ENCODE measurements at places on chromosomes 5 and 9.

- no peak for DNase-seq
Measured at GRCh38 chr5:5711112-5711511, 288.6 kb downstream of the ICE1 start.

DNA sequence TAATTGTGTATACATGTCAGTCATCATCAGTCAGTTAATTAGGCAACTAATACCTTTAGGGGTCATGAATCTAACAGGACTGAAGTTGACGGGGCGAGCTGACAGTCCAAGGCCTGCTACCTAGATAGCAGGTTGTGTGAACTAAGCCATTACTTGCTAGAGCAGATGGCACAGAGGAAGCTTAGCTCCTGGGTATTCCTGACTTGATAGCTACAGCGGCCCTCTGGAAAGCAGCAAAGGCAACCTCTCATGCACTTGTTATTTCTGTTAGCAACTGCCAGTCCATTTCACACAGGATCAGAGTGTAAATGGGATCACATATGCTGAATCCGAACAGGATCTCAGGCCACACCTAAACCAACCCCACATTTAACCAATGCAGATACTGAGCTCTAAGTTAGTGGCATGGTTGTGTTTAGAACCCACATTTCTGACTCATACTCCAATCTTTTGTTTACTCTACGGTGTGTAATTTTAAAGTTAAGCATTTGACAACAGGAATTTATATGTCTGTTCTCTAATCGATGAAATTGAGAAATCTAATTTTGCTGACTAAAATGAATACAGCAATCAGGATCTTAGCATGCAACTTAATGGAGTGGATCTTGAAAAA is 521.3 kb upstream of the ZNF608 start:
- no peak for DNase-seq

DNA sequence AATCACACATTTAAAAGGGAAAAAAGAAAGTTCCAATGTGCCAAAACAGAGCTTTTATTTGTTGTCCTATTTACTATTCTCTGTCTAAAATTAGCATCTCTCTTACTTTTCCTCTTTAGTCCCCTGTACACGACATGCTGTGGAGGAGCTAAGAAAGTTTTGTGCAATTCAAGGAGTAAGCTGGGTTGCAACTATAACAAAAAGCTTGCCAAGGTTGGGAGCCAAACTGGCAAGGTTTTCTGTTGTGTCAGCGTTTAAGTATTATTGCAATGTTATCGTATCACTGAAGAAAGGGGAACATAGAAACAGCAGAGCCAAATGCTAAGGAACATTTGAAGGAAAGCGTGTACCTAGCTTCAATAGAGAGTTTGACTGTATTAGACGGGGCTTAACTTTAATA is 680.8 kb downstream of the CETN3 start:
- no peak for DNase-seq

DNA sequence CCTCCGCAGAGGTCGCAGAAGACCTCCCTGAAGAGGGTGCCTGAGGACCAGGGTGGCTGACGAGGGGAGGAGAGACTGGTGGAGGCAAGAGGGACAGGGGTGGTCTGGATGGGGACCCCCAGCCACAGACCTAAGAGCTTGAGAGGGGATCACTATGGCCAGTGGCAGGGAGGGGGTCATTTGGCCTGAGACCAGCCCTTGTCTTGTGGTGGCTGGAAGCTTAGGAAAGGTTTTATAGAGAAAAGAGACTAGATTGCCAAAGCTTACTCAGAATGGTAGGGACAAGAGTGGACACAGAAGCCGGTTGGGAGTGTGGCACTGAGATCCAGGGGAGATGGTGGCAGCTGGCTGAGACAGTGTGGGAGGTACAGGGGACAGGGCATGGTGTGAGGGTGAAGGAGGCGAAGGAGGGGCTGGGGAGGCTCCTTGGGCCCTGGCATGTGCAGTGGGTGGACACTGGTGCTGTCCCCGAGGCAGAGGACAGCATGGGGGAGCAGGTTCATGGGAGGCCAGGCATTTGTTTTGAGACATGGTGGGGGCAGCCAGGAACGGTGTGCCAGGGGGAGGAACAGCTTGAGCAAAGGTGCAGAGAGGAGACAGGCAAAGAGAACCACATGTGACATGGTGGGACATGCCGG is 123.0 kb downstream of the C9orf50 start:
- no peak for DNase-seq

DNA sequence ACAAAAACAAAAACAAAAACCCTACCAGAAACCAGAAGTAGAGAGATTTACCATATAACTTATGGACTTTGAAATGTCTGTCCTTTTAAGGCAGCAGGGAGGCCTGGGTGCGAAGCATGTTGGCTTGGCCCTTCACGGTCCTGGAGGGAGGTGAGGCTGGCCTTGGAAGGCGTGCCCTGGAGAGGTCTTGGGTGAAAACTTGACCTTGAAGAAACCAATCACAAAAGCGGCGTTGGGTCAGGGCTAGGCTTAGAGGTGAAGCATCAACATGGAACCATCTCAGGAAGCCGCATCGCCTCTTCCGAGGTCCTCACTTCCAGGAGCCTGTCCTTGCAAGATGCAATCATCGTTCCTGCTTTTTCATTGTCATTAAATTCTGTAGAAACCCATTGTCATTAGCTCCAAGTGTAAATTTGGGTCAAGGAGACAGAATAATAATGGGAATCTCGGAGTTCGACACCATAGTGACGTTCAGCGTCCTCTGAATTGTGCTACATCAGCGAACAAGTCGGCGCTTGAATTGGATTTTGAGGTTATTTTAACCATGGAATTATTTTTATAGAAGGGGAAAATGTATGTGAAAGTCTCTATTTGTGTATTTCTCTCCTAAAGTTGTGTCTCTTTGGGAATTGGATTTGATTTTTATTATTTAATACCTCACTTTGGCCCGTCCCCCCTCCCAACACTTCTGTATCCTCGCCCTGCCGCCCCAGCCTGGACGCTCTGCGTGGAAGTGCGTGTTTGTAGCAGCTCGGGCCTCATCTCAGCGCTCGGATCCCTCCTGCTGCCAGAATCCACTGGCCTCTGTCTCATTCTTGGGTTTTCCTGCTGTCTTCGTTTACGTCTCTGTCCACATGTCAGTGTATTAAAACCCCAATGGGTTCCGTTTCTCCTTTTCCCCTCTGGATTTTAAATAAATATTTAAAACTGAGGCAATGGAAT is 11.1 kb upstream of the ORM1 start:
- DNase-seq = no peak
